ENCODE measurements at places on chromosomes 3 and 15.
A peak's percentile ranks its signal among the peaks of the same experiment; 100 is the strongest.

- DNase-seq, result no peak
Measured at GRCh38 chr15:75362642-75363249, 5.7 kb downstream of the MAN2C1 start.

DNA sequence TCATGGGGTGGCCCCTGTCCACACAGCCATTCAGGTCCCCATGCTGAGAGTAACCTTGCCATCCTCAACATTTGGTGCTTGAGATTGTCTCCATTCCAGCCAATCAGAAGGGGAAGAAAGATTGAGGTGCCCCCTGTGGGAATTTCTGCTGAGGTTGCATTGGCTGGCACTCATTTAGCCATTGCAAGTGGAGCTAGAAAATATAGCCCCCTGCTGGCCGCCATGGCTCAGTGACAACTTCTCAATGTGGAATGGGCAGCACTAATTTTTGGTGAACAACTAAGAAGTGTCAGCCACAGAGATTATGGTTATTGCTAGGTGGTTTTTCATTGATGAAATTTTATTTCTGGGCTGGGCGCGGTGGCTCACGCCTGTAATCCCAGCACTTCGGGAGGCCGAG is 22.0 kb downstream of the COL6A6 start:
- DNase-seq, result no peak

DNA sequence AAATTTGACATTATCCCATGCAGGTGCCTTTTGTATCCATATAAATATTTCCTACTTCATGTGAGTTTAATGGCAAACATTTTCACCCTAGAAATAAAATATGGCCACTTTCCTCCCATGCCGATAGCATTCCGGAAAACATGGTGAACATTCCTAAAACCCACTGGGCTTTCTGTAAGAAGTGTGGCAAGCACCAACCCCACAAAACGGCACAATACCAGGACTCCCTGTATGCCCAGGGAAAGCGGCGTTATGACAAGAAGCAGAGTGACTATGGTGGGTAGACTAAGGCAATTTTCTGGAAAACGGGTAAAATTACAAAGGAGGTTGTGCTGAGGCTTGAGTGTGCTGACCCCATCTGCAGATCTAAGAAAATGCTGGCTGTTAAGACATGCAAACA is 7.6 kb downstream of the ANXA2 start:
- no peak for DNase-seq

- DNase-seq, result no peak
Measured at GRCh38 chr3:55659701-55660100, 172.6 kb upstream of the WNT5A start.

GRCh38 chr3:141659821-141660613 is 78.1 kb upstream of the RNF7 start:
- no peak for DNase-seq

DNA sequence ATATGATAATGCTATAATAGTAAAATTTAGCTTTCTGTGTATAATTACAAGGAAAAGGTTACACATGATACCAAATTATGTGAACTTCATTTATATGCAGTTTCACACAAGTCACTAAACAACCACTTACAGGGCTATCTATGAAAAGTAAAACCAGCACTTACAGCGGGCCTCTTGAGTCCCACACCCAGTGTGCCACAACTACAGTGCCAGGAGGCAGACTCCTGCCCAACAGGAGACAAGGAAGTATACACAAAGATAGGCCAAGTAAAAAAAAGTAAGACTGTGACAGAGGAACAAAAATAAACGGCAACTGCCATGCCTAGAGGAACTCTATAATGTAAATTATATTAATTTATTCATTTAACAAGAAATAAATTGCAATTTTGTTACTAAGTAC is 53.4 kb upstream of the NEK10 start:
- no peak for DNase-seq

DNA sequence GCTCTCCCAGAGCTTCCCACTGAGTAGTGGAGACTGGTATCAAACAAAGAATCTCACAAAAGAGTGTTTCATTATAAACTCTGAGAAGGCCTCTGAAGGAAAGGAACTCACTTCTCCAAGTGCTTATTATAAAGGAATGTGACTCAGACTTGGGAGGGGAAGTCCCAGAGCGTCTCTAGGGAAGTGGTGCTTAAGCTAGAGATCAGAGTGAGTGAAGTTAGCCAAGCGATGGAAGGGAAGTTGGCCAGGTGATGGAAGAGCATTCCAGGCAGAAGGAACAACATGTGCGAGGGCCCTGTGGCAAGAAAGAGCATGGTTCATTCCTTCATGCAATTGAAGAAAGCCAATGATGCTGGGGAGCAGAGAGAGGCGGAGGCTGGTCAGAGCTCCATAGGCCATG is 2.3 kb downstream of the XYLB start:
- no peak for DNase-seq

DNA sequence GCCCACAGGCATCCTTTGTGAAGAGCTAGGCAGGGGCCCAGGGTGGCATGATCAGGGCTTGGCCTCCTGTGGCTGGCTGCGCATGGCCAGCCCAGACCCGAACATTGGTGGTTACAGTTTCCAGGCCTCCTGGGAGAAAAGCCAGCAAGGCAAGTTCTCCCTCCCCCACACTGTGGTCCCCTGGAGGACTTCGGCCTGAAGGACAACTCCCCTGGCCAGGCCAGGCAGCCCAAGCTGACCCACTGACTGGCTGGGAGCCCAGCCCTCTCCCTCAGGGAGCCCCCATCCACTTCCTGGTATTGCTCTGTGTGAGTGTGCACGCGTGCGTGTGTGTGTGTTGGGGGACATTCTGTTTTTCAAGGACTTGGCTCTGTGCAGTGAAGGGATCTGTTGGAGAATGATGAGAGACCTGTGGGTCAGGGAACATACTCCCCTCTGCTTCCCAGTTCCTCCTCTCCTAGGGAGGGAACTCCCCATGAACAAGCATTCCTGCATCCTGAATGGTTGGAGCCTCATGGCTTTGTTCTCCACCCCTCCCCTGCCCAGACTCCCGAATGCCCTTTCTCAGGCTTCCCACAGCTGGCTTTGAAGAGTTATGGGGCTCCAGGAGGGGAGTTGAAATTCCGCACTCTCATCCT is 29.5 kb downstream of the CORO2B start:
- DNase-seq, result no peak

DNA sequence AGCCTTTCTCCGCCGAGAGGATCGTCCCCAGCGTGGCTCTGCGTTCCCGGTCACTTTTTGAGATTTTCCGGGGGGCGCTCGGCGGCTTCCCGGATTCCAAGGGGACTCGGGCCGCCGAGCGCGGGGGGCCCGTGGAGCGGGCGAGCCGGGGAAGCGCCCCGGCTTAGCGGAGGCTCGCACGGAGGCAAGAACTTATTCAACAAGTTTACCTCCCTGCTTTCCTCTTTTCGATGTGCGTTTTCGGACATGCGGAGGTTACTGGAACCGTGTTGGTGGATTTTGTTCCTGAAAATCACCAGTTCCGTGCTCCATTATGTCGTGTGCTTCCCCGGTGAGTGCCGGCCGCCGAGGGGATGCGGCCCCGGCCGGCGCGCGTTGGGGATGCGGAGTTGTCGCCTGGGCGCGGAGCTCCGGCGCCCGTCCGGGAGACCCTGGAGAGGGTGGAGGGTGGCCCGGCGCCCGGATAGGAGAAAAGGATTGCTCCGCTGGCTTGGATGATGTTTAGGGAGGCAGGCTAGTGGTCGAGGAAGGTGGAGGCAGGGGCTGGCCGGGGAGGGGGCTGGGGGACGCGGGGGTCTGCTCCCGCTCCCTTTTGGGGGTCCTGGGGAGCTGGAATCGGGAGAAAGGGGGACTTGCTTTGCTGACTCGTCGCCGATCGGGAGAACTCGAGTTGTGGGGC is 810 bp downstream of the PTPRG start:
- DNase-seq, result no peak

GRCh38 chr3:4245671-4246070 is 57.5 kb upstream of the SETMAR start:
- no peak for DNase-seq

- DNase-seq, result no peak
Measured at GRCh38 chr3:67688231-67688630, 33.8 kb upstream of the SUCLG2 start.

- peak; percentile 94 for DNase-seq
Measured at GRCh38 chr3:158768881-158769543, 32.8 kb upstream of the MFSD1 start.

DNA sequence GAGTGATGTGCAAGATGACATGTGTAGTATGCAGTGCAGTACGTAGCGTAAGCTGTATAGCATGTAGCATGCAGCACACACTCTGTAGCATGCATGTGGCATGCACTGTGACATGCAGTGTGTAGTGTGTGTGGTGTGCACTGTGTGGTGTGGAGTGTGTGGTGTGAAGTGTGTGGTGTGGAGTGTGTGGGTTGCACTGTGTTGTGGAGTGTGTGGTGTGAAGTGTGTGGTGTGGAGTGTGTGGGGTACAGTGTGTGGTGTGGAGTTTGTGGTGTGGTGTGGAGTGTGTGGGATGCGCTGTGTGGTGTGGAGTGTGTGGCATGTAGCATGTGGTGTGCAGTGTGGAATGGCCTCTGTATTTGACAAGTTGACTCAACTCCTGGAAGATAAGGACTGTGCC is 39.2 kb downstream of the ROPN1B start:
- no peak for DNase-seq

DNA sequence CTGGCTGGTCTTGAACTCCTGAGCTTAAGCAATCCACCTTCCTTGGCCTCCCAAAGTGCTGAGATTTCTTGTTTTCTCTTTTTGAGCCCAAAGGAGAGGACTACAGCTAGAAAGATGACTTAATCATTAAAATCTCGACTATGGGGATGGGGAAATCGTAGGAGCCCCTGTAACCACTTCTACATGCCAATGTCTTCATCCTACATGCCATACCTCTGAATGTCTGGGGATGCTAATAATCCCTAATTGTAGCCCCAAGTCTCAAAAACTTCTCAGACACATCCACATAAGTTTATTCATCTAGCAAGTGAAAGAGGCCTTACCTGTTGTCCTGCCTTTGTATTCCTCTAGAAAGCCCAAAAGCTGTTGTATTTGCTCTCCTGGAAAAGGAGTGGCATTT is 3.7 kb upstream of the RHOV start:
- DNase-seq, result no peak

- no peak for DNase-seq
Measured at GRCh38 chr3:84536916-84537315, 421.9 kb upstream of the CADM2 start.

- DNase-seq, result no peak
Measured at GRCh38 chr3:126084768-126085180, 850 bp upstream of the SLC41A3 start.

- no peak for DNase-seq
Measured at GRCh38 chr3:50345586-50346234, at the start of gene ZMYND10. Gene ZMYND10, minus strand, starts transcription at chr3:50345732. Its CDS starts 153 bp downstream, at chr3:50345579.

DNA sequence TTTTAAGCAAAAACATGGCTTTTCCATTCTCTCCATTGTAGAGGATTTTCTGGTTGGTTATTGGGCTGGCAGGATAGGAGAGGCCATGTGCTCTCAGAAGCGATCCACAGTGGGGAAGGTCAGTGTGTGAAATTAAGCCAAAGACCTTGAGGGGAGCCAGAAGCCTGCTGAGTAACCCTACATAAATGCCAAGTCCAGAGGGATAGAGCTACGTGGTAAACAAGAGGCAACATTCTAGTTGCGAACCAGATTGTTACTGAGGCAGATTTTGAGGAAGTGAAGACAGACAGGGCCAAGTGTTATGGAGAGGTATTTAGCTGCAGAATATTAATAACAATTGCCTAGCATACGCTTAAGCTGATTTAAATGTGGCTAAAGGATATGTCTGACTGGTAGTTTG is 592.8 kb upstream of the GBE1 start:
- peak; percentile 6 for DNase-seq

GRCh38 chr3:43484926-43485488 is 136.8 kb downstream of the ANO10 start:
- no peak for DNase-seq

DNA sequence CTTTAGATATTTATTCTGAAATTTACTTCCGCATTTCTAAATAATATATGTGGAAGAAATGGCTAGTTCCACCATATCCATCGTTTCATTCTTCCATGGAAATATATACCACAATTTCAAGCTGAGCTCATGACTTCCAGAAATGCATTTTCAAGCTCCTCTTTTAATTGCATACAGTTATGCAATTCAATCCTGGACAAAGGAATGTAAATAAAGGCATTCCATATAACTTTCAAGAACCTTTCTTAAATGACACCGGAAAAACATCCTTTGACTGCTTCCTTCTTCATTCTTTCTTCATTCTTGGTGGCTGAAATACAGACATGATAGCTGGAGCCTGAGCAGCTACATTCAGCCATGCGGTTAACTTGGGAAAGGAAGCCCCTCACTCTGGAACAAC is 185.2 kb upstream of the GADL1 start:
- no peak for DNase-seq

- DNase-seq, result no peak
Measured at GRCh38 chr3:16704941-16705340, 99.7 kb upstream of the DAZL start.

DNA sequence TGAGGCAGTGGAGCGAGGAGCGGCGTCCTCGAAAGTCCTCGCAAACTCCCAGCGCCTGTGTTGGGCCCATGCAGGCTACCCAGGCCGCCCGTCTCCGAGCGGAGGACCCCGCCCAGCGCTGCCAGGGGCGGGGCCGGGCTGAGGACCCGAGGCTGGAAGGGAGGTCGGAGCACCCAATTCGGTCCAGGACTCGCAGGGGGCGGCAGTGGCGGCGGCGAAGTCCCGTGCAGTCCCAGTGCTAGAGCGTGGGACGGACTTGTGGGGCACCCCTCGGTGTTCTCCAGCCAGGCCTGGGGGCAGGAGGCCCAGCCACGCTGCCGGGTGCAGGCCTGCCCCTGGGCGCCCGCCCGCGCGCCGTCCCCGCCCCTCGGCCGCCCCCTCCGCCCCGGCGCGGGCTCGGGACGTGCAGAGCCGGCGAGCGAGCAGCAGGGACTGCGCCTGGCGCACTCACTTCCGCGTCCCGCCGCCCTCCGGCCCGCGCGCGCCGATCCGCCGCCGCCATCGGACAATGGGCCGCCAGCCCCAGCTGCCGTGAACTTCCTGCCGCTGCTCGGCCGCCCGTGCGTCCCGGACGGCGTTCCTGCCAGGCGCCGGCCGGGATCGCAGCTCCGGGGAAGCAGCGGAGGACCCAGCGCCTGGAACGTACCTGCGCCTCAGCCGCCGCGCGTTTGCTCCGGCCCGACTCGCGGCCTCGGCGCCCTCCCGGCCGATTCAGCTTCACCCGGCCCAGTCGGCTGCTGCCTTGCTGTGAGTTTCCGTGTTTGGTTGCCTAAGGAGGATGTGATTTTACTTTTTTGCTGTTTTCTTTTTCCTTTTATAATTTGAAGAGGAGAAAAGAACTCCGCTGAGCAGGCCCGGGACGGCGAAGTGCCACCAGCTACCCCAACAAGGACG is 596 bp upstream of the LIMD1 start:
- no peak for DNase-seq

DNA sequence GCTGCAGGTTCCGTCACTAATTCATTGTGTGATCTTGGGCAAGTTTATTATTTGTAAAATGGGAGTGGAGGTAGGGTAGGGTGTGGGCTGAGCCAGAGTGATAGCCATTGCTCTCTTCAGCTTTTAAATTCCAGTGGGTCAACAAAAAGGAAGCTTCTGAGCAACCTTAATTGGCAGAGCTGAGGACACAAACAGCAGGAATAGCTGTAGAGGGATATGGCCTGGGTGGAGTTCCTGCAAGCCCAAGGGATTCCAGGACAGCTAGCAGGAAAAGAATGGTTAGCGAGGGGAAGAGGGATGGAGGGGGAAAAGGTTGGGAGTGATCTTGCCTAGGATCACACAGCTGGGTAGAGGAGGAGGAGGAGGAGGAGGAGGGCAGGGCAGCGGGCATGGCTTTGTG is 11.4 kb downstream of the CCK start:
- DNase-seq, result no peak

- no peak for DNase-seq
Measured at GRCh38 chr3:133765256-133765655, 19.1 kb downstream of the TF start.

Data from astrocyte of the cerebellum (primary cell).